ENCODE measurements at places on chromosomes 16 and 17.

DNA sequence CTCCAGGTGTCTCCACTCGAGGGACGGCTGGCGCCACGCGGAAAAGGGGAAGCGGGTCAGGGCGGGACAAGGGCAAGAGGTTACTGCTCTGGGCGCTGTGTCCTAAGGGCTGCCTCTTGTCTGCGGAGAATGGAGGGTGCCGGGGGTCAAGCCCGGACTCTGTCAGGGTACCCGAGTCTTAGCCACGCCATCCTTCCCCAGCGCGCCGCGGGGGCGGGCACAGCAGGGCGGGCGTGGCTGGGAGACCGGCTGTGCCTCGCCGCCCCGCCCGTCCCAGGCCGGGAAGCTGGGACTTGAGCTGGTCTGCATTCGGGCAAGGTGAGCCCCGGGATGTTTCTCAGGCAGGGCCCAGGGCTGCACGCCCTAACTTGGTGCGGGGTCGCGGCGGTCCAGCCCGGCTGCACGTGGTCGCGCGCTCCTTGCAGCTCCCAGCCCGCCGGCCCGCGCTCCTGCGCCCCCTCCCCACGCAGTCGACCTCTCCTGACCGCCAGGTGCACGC, 6.2 kb upstream of the ACTG1 start:
- DNase-seq, result peak; percentile 49

- DNase-seq, result no peak
These were observed 324.0 kb downstream of the MAF start for GRCh38 chr16:79276501-79276900.

DNA sequence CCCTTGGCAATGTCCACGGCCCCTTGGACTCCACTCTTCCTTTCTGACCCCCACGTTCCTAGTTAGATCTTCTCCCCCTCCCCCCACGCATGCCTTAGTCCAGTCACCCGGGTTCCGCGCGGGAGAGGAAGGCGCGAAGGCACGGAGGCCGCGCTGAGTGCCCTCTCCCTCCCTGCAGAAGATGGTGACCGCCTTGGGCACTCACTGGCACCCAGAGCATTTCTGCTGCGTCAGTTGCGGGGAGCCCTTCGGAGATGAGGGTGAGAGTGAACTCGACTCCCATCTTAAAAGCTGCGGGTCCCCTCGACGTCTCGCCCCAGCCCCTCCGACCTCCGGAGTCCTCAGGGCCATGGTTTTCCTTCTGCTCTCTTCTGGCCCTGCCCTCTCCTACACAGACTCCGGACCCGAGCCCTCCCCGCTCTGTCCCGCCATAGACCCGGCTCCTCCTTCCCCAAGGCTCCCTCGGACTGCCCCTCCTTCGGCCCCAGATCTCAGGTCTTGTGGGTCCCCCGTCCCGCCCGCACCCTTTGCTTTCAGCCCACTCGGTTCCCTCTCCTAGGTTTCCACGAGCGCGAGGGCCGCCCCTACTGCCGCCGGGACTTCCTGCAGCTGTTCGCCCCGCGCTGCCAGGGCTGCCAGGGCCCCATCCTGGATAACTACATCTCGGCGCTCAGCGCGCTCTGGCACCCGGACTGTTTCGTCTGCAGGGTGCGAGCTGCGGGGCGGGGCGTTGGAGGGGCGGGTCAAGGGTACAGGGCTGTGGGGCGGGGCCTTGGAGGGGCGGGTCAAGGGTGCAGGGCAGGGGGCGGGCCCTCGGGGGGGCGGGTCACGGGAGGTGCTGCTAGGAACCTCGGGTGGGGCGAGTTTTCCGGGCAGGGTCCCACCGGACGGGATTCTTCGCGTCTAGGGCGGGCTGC, 4.6 kb downstream of the TGFB1I1 start:
- DNase-seq, result no peak

GRCh38 chr16:29678691-29679267, at the start of gene QPRT:
Gene QPRT (plus strand): TSS chr16:29679180. CDS start chr16:29679198, 18 bp downstream.
- DNase-seq, result no peak

- no peak for DNase-seq
These were observed 510 bp upstream of the RAB40B start for GRCh38 chr17:82698974-82699442.

DNA sequence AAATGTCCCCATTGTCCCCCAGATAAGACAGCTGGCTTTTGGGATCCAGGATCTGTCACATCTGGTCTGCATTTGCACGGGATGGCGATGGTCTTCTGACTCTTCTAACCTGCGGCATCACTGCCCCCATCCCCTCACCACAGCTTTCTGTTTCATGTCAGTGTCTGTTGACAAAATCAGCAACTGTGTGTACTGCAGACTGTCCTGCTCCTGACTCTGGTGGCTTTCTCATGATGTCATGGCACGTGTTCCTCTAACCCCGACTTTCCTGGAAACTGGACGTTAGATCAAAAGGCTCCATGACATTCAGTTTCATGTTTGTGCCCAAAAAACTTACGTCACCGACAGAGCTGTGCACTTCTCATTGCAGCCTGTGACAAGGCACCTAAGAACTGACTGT, 30.1 kb upstream of the CPNE2 start:
- no peak for DNase-seq

DNA sequence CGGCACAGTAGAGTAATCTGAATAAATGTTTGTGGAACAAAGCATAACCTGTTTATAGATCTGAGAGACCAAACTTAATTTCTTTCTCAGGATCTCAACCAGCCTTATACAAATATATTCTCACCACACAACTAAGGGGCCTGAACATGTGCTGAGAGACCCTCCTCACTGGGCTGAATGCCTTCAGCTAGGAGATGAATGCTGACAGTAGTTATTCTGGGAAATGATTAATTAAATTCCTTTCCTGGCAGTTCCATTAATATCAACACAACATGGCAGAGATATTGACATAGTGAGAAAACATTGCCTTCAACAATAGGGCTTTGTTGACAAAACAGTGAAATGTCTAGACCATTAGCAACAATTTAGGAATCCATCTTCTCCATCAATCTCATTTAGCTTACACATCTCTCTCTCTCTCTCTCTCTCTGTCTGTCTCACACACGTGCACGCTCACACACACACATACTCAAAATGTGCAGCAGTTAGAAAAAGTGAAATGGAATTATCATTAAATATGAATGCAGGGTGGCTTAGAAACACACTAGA, 780.8 kb upstream of the CDH8 start:
- DNase-seq, result no peak

- DNase-seq, result no peak
These were observed 411 bp downstream of the GGT6 start for GRCh38 chr17:4559966-4560365.

GRCh38 chr17:56269556-56270389, 116.5 kb downstream of the ANKFN1 start:
- DNase-seq, result no peak

- no peak for DNase-seq
These were observed 17.0 kb downstream of the ABCC1 start for GRCh38 chr16:15966420-15966819.

DNA sequence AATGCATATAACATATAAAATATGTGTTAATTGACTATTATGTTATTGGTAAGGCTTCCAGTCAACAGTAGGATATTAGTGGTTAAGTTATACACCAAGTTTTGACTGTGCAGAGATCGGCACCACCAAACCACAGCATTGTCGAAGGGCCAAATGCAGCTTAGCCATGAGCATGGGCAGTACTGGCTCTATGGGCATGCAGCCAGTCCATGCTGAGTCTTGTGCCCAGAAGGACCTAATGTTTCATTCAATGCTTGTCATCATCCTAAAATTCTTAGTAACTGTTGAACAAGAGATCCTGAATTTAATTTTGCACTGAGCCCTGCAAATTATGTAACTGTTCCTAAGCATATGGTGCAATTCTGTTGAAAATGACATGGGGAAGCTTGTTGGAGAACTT, 233.4 kb upstream of the HS3ST3A1 start:
- no peak for DNase-seq

DNA sequence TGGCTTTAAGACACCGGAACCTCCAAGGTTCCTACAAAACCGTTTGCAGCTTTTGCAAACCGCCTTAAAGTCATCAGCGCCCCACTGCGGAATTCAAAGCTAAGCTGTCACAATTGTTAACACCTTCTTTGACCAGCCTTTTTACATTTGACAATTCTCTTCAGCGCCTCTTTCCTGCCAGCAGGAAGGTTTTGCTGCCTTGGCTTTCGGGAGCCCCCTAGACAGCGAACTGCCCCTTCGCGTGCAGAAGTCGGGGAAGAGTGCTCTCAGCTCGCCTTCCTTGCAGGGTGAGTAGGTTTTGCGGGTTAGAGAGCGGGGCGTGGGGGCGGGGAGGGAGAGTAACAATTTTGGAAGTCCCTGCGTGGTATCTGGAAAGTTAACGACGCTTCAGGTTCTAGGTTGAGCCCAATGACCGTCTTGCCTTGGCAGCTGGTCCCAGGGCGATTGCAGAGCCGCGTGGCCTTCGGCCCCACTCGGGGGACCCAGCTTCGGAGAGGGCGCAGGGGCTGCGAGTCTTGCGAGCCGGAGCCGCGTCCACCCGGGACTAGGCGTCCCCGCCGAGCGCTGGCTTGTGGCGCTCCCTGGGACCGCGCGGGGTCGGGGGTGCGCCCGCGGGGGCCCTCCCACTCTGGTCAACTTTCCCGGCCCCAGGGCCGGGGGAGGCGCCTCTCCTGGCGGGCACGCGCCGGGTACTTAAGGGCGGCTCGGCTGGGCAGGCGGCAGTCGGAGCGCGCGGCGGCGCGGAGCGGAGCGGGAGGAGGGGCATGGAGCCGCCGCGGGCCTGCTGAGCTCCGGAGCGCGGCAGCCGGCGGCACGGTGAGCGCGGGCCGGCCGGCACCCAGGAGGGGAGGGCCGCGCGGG, at the start of gene HAS3:
Gene HAS3 (plus strand): TSS at position 153 of the 861 bp plus-strand sequence. CDS start 3,743 bp downstream, outside the sequence.
- peak; percentile 72 for DNase-seq

GRCh38 chr17:27453471-27453870, 2.8 kb upstream of the KSR1 start:
- DNase-seq, result no peak

- DNase-seq, result no peak
These were observed 481 bp upstream of the BRD7 start for GRCh38 chr16:50369133-50369804.

DNA sequence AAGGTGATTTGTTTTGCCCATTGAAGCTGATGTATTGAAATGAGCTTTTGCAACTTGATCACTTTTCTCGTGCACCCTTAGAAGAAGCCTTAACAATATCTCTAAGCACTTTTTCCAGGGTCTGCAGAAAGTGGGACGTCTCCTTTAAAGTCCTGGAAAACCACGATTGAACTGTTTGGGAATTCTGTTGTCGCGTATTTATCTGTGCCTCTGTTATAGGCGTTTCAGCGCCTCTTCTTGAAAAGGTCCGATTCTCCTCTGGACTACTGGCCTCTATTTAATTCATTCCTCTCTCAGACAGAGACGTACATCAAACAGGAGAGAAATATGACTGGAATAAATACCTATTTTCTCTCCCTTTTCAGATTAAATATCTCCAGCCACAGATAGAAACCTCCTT, 262.4 kb upstream of the PSMD7 start:
- DNase-seq, result no peak

Measured in NCI-H1417 (cell line).